ENCODE measurements at places on chromosomes 5 and 9.

DNA sequence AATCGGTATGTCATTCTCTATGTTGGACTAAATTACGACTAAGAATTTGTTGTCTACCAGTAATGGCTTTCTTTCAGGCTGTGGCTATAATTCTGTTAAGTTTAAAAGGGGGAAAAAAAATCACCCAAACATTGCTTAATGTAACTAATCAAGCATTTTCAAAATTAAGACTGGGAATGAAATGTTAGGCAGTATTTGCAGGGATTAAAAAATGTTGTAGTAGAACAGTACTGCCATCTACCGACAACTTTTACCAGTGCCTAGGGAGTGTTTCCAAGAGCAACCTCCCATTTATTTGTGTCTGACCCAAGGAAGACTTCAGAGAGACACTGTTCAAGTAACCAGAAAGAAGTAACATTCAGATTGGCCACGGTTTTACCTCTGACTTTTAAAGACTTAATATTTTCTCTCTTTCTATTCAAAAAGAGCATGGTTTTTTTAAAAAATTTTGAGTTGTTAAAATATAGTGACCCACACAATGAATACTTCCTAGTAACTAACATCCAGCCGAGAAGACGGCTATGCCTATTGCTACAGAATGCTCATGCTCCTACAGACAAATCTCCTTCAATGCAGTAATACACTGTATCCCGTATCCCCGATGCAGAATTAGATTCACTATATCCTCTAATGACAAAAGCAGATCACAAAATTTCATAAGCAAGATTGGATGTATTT, 92.4 kb downstream of the ARL15 start:
- DNase-seq = no peak

DNA sequence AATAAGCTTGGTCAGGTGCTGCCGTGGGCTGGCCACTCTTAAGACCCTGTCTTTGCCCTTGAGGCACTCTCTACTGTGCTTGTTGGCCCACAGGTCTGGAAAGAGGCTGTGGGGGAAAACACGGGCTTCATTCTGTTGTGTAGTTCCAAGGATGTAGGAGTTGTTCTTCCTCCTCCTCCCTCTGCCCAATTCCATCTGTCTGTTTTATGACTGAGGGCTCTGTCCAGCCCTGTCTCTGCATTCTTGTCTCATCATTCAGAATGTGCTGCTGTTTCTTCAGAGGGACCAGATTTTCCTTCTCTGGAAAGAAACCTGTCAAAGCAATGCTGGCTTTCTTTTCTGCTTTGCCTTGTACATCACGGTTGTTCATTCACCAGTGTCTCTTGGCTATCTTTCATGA, 84.1 kb downstream of the MAP1B start:
- DNase-seq = no peak

DNA sequence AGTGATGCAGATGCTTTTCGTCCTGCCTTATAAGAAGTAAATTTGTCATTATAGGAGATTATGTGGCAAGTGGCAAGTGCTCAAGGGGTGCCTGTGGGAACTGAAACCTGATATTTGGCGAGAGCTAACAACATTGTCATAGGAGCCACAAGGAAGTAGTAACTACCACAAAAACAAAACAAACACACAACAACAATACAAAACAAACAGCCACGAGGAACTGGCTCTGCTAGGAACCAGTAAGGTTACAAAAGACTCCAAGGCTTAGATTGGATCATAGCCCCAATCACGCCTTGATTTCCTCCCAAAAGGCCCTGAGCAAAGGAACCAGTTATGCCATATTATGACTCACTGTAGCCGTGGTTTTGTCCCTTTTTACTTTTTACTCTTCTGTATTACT, 1045.2 kb downstream of the CDH12 start:
- no peak for DNase-seq

DNA sequence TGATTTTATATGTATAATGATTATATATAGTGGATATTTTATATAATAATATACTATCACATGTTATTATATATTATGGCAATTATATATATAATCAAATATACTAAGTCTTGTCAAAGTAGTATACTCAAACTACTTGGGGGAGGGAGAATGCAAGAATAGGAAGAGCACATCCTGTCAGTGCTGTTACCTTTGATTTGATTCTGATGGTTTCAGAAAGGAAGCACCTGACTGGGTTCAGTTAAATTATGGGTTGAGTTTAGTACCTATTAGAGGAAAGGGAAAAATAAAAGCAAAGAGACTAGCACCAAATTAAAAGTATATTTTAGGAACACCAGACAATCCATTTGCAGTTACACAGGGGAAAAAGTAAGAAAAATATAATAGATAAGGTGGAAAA, 107.6 kb downstream of the GRIA1 start:
- DNase-seq = no peak

GRCh38 chr9:134709512-134710270, 68.1 kb downstream of the COL5A1 start:
- no peak for DNase-seq

- no peak for DNase-seq
Measured at GRCh38 chr9:112121633-112122032, 53.5 kb downstream of the SUSD1 start.

- DNase-seq = no peak
Measured at GRCh38 chr5:67680099-67680498, 483.5 kb upstream of the CD180 start.

All from activated naive CD4-positive, alpha-beta T cell treated with anti-CD3 and anti-CD28 coated beads, Interleukin-2, amount 50 U/mL, for 16 hours (primary cell).